ENCODE measurements at places on chromosomes 4 and X.

DNA sequence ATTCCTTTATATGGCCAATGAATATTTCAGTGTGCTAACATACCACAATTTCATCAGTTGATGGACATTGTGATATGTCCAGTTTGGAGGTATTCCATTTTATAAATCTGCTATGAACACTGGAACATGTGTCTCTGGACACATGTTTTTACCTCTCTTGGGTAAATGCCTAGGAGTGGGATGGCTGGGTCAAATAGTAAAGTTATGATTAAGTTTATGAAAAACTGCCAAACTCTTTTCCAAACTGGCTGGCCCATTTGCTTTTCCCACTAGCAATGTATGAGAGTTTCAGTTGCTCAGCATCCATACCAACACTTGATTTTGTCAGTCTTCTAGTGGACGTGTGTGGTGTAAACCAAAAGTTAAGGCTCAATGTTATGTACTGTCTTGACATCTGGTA, 40.5 kb downstream of the CEP44 start:
- DNase-seq: no peak

GRCh38 chrX:153944800-153945150, 332 bp upstream of the RENBP start:
- no peak for DNase-seq

- DNase-seq: no peak
Observed at GRCh38 chrX:85107407-85107806, 103.7 kb downstream of the APOOL start.

GRCh38 chr4:180636696-180637404, 1606.4 kb upstream of the TENM3 start:
- DNase-seq: no peak

- no peak for DNase-seq
Observed at GRCh38 chr4:151175233-151175632, 75.8 kb downstream of the RPS3A start.

- DNase-seq: no peak
Observed at GRCh38 chr4:6265546-6265945, 4.1 kb upstream of the WFS1 start.

DNA sequence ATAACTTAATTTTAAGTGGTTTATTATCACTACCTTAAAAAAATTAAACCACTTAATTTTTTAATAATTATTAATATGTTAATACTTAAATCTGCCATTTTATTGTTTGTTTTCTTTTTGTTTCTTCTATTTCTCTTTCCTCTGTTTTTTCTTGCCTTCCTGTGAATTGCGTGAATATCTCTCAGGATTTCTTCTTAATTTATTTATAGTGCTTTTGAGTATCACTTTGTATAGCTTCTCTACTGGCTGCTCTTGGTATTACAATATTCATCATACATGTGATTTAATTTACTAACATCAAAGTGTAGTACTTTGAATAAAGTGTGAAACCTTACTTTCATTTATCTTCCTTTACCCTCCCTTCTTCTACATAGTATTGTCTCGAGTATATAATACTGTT, 349.5 kb upstream of the CPXCR1 start:
- no peak for DNase-seq

- no peak for DNase-seq
Observed at GRCh38 chr4:85406185-85406584, 68.8 kb upstream of the ARHGAP24 start.

DNA sequence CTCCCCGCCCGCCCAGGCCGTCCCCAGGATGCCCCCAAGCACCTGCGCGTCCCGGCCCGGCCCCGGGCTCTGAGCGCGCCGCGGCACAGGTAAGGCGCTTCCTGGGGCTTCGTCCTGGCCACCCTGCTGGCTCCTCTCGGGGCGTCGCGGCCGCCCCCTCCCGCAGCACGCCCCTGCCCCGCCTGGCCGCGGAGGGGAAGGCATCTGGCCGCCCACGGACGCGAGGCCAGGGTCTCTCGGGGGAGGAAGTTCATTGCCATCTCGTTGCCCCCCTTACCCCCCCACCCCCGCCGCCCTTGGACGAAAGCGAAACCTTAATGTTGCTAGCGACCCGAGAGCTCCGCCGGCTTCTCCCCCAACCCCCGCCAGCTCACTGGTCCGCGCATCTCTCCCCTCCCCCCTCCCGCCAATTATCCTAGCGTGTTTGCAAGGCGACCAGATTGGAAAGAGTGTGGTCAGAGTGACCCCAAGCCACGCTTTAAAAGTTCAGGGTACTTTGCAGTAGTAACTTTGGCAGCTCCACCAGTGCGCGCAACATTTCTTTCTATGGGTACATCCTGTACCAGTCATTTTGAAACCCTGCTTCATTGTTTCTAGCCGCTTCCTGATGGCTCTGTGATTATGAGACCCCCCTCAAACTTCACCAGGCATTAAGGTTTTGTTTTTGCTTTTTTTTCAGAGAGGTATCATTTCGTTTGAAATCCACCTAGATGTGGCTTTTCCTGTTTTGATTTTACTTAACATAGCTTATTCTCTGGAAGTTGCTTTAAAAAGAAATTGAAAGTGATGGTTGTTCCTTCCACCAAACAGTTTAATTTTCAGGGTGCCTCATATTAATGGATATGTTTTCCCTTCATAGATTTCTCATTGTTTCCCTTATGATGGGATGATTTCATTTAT, 626 bp downstream of the TBC1D1 start:
- no peak for DNase-seq

GRCh38 chrX:69504626-69505612, 793 bp downstream of the NALF2 start:
- DNase-seq: no peak

DNA sequence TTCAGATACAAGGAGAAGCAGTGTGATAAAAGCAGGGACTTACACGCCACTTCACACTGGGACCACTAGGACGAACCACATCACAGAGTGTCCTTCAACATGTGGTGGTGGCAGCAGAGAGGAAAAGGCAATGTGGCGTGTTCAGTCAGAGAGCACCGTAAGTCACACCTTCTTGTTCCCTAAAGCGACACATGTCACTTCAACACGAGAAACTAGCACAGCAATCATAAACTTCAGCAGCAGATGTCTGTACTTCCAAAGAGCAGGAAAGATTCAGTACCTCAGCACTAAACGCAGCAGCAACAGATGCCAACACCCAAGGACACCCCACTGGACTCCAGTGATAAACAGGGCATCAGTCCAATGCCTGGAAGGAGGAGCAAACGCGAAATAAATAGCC, 96.7 kb downstream of the AREG start:
- DNase-seq: no peak

- DNase-seq: no peak
Observed at GRCh38 chr4:107658400-107659336, 61.4 kb downstream of the PAPSS1 start.

DNA sequence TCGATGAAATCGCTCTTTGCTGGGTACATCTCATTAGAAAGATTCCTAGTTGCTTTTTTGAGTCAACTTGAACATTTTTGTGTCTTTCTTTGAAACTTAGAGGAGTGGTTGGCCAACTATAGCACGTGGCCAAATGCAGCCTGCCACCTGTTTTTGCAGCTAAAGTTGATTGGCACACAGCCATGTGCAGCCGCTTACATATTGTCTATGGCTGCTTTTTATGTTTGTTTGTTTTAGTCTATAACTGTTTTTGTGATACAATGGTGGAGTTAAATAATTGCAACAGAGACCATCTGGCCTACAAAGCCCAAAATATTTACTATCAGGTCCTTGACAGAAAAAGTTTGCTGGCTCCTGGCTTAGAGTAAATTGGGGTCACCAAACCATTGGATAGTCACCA, 86.3 kb downstream of the CLCN4 start:
- DNase-seq: no peak

GRCh38 chrX:131201986-131202385, 87.1 kb downstream of the IGSF1 start:
- no peak for DNase-seq

DNA sequence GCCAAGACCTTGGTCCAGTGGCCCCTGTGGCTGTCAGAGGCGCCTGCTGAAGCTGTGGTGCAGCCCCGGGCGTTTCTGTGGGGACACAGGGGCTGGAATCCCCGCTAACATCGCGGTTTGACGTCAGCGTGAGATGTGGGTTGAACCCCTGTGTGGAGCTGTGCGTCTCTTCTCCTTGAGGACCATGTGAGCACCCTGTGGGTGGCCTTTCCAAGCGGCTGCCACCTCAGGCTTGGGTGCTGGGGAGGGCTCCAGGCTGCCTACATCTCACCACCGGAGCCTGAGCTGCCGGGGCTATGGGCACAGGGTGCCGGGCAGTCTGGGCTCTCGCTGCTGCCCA, 27.7 kb downstream of the UVSSA start:
- DNase-seq: no peak

GRCh38 chrX:150088766-150089518, 150.7 kb upstream of the EOLA2 start:
- no peak for DNase-seq

DNA sequence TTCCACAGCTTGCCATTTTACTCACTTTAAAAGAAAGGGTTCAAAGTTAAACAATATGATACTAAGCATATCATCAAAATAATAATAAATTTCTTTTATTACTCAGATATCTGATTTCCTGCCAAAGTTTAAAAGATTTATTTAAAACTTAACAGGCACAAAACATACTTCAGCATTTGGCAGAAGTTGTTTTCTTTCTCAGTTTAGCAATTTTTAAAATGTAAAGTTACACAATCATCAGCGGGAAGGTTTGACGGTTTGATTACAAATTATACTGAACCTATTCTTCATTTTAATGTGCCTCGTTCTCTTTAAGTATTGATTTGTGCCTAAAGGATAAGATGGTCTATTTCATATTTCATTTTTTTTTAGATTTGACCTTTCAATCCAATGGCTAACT, 227.2 kb downstream of the APBB2 start:
- no peak for DNase-seq

DNA sequence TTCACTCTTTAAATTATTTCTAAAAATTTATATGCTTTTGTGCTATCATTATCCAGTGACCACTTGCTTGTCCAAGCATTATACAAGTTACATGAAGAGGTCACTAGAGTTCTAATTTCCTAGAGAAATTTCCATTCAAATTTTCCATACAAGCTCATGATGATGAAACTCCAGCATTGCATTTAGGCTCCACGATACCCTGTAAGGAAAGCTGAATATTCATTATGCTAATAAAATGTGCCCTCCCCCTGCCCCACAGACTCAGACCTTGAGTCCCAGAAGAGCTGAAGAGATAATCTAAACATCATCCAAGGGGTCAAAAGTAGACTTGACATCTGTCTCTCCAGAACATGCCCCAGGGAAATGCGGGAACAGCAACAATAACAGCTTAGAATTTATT, 19.6 kb upstream of the FAM156A start:
- DNase-seq: no peak

DNA sequence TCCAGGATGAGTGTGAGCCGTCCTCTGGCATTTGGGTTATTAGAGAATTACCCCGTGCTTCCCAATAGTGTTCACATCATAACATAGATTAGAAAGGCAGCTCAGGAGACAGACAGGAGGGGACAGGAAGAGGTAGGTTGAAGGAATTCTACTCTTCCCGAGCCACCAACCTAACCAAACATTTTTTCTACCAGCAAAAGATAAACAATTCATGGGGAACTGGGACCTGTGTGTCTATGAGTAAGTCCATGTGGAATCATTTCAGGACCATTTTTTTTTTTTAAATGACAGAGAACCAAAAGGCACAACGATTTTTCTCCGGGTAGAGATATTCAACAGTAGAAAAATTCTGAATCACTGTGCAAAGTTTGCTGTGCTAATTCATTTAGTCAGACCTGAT, 174.2 kb upstream of the ETNPPL start:
- no peak for DNase-seq

All from spinal cord (tissue), 10 donors.